ENCODE measurements at places on chromosomes 2 and 18. TPM values are rescaled to one million over a fixed set of nuclear protein-coding genes. Genes with fewer than 3 reads are reported as not detected.

FBLN7 gene
- 2.5 TPM for total RNA-seq

DCTN1 gene
- 97.9 TPM for total RNA-seq

RND3 gene
- total RNA-seq: 116 TPM

TLX2 gene
- not detected for total RNA-seq

SCN3A gene
- total RNA-seq: 194 TPM

NOSTRIN gene
- 7.1 TPM for total RNA-seq

OXER1 gene
- 0.25 TPM for total RNA-seq

Data from temporal lobe (tissue), 4 donors.